SK-N-SH (cell line): ENCODE measurements at places on chromosomes 5 and 9. TPM values are rescaled to one million over a fixed set of nuclear protein-coding genes. Genes with fewer than 3 reads are reported as not detected.

DNA sequence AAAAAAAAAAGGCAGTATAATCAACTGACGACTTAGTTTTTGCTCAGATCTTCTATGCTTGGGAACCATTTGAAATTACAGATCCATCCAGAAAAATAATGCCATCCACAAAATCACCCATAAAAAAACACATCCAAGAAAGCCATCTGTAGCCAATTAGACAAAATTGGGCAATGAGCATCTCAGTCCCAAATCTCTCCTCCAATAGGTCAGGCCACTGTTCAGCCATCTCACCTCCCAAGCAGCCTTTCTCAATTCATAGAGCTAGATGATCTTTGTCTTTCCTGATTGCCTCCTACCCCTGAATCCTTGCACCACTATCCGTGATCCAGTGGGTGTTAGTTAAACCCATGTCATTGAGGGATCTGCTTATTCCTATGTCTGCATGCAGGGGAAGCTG is 139.6 kb downstream of the SCAMP1 start:
- no peak for DNase-seq

GRCh38 chr9:93476924-93477323 is 23.5 kb upstream of the FAM120AOS start:
- no peak for DNase-seq

GRCh38 chr5:131607418-131607817 is 27.6 kb downstream of the RAPGEF6 start:
- DNase-seq, result no peak

- DNase-seq, result no peak
Measured at GRCh38 chr5:172133359-172134029, 54.5 kb downstream of the STK10 start.

DNA sequence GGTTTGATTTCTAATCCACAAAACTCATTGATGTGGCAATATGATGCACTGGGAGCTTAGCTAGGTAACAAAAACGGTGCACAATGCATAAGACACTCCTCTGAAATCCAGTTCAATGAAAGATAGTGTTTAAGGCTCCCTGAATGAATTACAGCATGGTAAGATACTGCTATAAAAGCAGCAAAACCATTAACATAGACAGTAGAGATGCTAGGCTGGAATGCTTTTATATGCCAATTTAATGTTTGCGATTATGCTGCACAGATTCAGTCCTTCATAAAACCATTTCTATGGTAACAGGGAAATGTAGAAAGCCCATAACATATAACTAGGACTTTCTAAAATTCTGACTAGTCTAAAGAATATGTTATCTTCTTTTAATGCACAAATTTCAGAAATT is 180.8 kb upstream of the NUDT12 start:
- DNase-seq, result no peak

The GPR150 gene
- 0.06 and 0.07 TPM in 2 replicates for polyA plus RNA-seq

- no peak for DNase-seq
Measured at GRCh38 chr5:153807801-153808200, 230.9 kb downstream of the FAM114A2 start.

The PCDHAC1 gene
- 0.08 and 0.21 TPM in 2 replicates for polyA plus RNA-seq

- peak; percentile 81 for DNase-seq
Measured at GRCh38 chr9:4666042-4666699, at the start of gene SPATA6L. SPATA6L (minus strand) TSS chr9:4666480; CDS start chr9:4666250, 230 bp downstream.
